Fibroblast of skin of left biceps (primary cell): ENCODE measurements at places on chromosomes 11 and 22.

DNA sequence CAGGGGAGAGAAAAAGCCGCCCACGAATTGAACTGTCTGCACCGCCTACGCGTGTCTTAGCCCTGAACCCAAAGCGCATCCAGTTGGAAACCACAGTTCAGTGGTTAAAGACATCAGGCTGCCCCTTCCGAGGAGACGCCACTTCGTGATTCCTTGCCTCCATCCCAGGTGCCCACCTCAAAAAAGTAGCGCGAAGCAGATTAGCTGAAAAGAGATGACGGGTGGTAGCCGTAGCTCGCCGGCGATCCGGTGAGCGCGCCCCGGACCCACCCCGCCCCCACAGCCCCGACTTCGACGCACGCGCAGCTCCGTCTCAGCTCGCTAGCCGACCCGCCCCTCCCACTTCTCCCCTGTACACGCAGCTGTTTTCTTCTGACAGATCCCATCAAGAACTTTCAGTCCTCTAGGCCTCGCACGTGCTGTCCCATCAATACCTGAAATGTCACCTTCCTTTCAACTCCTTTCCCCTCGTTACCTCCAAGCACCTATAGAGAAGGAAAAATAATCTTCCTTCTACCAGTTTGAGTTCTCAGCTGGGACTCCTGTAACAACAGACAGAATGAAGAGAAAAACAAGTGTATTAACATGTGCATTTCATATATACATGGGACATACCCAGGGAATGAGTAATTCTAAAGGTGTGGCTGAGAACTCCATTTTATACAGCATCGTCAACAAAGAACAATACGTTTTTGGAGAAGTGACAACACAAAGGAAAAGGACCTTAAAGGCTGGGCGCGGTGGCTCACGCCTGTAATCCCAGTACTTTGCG lies 49.5 kb downstream of the OR4D9 start:
- peak; percentile 43 for DNase-seq

DNA sequence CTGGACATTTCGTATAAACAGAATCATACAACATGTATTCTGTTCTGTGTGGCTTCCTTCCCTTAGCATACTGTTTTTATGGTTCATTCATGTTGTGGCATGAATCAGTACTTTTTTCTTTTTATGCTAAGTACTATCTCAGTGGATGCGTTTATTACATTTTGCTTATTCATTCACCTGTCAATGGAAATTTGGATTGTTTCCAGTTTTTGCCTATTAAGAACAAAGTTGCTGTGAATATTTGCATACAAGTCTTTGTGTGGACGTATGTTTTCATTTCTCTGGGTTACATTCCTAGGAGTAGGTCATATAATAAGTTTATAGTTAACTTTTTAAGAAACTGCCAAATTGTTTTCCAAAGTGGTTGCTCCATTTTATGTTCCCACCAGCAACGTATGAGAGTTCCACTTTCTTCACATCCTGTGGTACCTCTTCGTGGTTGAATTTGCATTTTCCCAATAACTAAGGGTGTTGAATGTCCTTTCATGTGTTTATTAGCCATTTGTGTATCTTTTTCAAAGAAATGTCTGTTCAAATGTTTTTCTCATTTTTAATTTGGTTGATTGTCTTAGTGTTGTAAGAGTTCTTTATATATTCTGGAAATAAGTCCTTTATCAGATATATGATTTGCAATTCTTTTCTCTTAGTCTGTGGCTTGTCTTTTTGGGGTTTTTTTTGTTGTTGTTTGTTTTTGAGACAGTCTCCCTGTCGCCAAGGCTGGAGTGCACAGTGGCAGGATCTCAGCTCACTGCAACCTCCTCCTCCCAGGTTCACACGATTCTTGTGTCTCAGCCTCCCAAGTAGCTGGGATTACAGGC lies 46.0 kb upstream of the MICAL2 start:
- DNase-seq = no peak

DNA sequence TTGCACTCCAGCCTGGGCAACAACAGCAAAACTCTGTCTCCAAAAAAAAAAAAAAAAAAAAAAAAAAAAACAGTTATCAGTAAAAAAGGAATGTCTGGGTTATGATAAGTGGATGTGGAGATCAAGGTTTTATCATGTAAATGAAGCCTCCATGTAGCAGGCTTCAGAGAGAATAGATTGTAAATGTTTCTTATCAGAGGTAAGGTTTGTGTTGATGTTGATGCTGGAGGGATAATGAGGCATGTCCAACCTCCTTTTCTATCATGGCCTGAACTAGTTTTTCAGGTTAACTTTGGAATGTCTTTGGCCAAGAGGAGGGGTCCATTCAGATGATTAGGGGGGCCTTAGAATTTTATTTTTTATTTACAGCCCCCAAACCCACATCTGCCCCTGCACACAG lies 35.4 kb upstream of the TREH start:
- DNase-seq = no peak

DNA sequence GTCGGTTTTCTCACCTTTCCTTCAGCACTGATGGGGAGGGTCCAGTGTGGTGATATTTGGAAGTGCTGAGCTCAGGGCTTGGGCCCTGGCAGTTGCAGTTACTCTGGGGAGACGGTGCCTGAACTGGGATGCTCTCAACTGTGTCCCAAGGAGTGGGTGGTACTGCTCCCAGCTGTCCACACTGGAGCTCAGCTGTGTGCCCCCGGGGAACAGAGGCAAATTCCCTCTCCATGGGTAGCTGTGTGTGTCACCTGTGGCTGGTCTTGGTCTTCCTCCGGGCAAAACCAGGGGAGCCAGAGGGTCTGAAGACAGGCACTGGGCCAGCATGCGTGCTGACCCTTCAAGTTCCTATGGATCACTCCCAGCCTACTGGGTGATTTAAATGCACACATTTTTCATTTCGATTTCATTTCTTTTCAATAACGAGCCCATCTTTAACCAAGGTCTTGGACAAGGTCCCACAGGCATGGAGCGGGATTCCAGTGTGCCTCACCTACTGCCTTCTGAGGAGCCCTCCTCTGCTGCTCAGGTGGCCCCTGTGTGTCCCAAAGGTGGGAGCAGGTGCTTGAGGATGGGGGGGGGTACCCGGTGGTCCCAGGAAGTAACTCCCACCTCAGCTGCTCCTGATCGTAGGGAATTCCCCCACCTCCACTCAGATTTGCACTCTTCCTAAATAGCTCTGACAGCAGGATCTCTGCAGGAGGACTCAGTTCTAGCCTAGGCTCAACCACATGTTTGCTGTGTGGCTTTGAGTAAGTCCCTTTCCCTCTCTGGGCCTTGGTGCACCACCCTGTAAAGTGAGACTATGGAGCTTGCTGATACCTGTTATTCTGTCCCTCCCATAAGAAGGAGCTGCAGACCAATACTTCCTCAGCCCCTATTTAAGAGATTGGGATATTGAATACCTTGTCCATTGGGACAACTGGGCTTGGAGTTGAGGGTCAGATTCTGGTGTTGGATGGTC lies 16.8 kb downstream of the PRDM11 start:
- DNase-seq = no peak

GRCh38 chr11:33894398-33894746 lies 2.5 kb upstream of the LMO2 start:
- no peak for DNase-seq

DNA sequence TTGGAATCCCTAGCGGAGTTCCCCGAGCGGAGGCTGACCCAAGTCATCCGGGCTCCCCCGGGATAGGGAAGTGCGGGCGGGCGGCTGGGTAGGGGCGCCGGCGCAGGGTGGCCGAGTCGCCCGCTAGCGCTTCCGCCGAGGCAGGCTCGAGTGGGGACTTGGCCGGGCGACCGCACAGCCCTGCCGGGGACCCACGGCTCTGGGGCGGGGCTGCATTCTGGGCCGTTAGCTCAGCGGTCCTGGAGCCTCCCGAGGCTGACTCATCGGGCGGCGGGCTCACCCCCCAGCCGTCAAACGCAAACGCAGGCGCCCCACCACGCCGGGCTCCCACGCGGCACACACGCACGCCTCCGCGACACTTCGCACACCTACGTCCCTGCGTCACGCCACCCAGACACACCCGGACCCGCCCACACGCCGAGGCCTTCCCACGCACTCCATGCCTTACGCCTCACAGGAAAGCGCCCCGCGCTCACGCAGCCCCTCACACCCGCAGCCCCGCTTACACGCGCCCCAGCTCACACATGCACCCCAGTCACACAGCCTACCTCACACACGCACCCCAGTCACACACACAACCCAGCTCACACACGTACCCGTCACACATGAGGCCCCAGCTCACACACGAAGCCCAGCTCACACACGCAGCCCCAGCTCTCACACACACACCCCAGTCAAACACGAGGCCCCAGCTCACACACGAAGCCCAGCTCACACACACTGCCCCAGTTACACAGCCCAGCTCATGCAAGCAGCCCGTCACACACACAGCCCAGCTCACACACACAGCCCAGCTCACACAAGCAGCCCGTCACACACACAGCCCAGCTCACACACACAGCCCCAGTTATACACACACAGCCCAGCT lies 1.2 kb downstream of the PHLDB1 start:
- DNase-seq = no peak

- DNase-seq = no peak
Observed at GRCh38 chr11:76658231-76658630, 12.3 kb downstream of the LRRC32 start.

- DNase-seq = no peak
Observed at GRCh38 chr11:78688460-78688859, 113.8 kb upstream of the NARS2 start.

- DNase-seq = no peak
Observed at GRCh38 chr11:100740440-100740839, 53.4 kb downstream of the ARHGAP42 start.

- DNase-seq = no peak
Observed at GRCh38 chr11:3036419-3036818, 20.8 kb downstream of the CARS1 start.

DNA sequence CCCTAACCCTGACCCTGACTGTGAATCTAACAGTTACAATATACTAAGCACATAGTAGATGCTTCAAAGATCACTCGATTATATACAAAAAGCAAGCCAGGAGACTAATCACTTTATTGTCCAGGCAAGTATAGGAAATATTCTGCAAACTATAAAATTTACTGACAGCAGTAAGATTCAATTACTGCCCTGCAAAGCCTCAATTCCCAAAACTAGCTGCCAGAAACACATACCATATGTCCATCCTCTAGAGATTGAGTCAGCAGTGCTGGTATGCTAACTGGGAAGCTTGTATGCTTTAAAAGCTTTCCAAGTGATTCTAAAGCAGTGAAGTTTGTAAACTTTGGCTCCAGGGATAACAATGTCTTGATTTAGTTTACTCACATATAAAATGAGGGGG lies 26.1 kb downstream of the CSTF3 start:
- peak; percentile 75 for DNase-seq

DNA sequence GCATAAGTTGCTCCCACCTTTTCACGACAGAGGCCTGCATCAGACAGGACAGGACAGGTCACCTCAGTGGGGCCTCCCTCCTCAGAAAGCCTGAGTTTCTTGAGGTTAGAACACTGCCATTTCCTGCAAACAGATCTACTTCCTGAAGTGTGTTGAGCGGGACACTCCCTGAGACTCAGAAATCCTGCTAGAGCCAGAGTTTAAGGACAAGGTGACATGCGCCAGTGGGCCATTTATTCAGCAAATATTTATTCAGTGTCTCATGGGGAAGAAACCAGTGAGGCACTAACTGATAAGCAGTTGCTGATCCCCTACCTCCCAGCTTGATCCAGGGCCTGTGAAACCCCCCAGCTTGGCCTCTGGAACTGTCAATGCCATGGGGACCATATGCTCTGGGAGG lies 454.6 kb downstream of the SOX6 start:
- no peak for DNase-seq

GRCh38 chr11:110431051-110431672 lies 1.4 kb downstream of the FDX1 start:
- DNase-seq = no peak

DNA sequence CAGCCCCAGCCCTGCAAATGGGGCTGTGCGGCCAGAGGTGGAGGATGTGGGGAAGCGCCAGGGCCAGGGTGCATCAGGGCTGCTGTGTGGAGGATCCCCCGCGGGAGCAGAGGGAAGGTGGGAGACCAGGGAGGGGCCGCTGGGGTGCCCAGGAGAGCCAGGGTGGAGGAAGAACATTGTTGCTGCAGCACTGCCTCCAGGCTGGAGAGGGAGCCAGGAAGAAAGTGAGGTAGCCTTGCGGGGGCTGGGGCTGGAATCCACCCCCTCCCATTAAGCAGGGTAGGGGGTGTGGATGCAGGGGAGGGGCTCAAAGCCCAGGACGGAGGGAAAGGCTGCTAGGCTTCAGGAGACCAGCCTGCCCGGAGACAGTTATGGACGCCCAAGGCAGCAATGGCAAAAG lies 15.0 kb downstream of the CABP7 start:
- no peak for DNase-seq

- DNase-seq = no peak
Observed at GRCh38 chr11:829847-830294, 2.2 kb downstream of the CRACR2B start.

- DNase-seq = no peak
Observed at GRCh38 chr11:126254819-126255218, 13.9 kb downstream of the SRPRA start.

GRCh38 chr11:110509472-110509871 lies 79.7 kb downstream of the FDX1 start:
- DNase-seq = no peak

DNA sequence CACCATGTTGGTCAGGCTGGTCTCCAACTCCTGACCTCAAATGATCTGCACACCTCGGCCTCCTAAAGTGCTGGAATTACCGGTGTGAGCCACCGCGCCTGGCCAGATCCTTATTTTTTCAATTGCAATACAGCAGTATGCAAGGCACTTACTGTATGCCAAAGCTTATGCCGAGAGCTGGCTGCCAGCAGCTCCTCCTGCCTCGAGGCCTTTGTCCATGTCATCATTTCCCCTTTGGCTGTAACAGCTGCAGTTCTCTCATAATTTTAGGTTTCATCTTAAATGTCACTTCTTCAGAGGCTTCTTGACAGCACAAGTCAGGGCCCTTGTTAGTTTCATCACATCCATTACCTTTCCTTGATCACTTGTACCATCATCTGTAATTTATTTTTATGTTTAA lies 1.5 kb upstream of the SREBF2 start:
- no peak for DNase-seq

DNA sequence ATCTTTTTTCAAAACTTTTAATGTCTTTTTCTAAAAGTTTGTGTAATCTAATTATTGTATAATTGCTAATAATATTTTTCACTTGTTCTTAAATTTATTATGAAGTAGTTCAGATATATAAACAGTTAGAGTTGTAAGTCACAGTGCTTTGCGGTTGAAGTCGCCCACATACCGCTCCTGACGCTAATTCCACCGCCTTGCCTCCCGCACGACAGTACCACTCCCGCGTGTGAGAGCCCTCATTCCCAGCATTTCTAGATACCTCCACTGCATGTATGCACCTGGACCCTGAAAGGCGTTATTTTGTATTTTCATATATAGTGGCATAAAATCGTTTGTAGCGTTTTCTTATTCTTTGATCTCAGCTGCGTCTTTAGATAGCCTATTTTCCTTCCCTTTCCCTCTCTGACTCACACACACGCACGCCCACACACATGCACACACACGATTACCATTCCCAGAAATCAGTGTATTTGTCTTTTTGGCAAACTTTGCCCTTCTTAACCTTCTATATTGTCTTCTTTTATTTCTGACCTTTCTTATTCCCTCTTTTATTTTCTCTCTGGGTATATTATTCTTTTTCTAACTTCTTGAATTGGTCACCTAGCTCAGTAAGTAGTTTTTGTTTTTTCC lies 56.4 kb upstream of the PITPNB start:
- no peak for DNase-seq
